ENCODE measurements at places on chromosomes 7 and 10. TPM values are rescaled to one million over a fixed set of nuclear protein-coding genes. Genes with fewer than 3 reads are reported as not detected.

Gene COL26A1
- 44.5 TPM for total RNA-seq

Gene FAM221A
- 34.4 TPM for total RNA-seq

Gene WDR91
- 23.1 TPM for total RNA-seq

Gene EBLN1
- not detected for total RNA-seq

Gene TYW1B
- 5.7 TPM for total RNA-seq

Gene CLEC2L
- 0.22 TPM for total RNA-seq

Gene CRCP
- total RNA-seq = 32.4 TPM

Gene SLC39A12
- total RNA-seq = not detected

Gene SPDYE11
- 0.22 TPM for total RNA-seq

Gene CYP2C9
- total RNA-seq = 0.34 TPM

Gene PTF1A
- total RNA-seq = 50.7 TPM

Gene ZNF511
- 54.2 TPM for total RNA-seq

Gene TMEM139
- 5.1 TPM for total RNA-seq

Gene COBL
- 21.3 TPM for total RNA-seq

Gene CADPS2
- 4.3 TPM for total RNA-seq

Gene STEAP4
- total RNA-seq = not detected

Gene ZNF485
- total RNA-seq = 6.3 TPM

Gene PRSS37
- not detected for total RNA-seq

Gene CYP2C18
- total RNA-seq = not detected

Gene SLC13A1
- not detected for total RNA-seq

Gene OTUD1
- 11.9 TPM for total RNA-seq

Gene ZNF804B
- total RNA-seq = not detected

Gene OPN1SW
- not detected for total RNA-seq
